Fibroblast of skin of right biceps (primary cell): ENCODE measurements at places on chromosomes 5 and 9.

GRCh38 chr5:178895615-178896571 is at the start of gene ZFP2:
ZFP2 (plus strand) TSS chr5:178895913; CDS start chr5:178931314, 35,401 bp downstream.
- peak; percentile 50 for DNase-seq

DNA sequence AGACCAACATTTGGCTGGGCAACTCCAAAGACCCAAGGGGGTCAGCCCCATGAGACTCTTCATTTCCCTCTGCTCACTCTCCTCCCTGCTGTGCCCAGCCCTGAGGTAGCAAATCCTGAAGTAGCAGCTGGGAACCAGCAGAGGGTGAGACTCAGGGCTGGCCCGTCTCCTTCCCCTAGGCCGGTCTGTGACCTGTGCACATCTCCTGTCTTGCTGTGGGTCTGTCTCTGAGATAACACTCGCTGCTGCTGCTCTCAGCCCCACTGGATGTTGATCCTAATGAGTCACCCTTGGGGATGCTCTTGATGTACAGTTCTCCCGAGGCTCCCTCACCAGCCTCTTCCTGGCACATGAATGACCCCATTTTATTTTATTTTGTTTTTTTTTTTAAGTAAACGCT is 7.3 kb upstream of the OR2V1 start:
- no peak for DNase-seq

DNA sequence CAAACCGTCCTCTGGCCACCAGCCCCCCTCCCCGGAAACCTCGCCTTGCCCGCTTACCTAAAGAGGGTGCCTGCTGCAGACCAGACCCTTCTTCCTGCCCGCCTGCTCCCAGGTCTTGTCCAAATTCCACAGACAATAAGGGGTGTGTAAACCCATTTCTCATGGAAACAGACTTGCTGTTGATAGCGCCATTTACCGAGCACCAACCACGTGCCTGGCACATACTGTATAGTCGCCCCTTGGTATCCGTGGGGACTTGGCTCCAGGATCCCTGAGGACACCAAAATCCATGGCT is 25.1 kb downstream of the CDHR2 start:
- DNase-seq = no peak

DNA sequence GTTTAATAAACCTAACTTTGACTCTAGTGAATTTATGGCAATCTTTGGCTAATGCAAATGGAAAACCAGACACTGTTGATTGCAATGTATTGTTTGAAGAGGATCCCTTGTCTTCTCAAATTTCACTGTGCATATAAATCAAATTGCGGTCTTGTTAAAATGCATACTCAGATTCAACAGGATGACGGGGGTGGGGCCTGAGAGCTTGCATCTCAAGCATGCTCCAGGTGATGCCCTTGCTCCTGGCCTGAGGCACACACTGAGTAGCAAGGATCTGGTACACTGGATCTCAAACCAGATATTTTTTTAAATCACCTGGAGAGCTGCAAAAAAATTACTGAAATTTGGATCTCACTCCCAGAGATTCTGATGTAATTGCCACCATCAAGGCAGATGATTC is 463.7 kb downstream of the DNAH5 start:
- DNase-seq = no peak

GRCh38 chr9:1941989-1942388 is 73.2 kb upstream of the SMARCA2 start:
- peak; percentile 4 for DNase-seq

DNA sequence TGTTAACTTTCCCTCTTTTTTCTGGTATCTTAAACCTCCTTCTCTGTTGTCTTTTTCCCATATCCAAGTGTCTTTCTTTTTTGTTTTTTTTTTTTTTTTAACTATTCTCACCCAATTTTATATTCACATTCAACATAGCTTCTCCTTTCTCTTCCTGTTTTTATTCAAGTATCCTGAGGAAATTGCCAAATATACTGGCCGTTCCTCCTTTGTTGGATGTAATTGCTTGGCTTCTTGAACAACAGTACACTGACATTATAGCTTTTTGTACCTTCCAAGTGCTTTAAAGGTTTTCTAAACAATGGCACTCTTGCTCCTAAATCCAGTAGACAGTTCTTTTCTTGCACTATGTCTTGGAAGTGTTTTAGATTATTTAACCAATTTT is 1146.8 kb downstream of the MAT2B start:
- no peak for DNase-seq

- DNase-seq = no peak
Observed at GRCh38 chr5:43564289-43564850, 7.5 kb upstream of the PAIP1 start.

GRCh38 chr9:37033682-37034304 is at the start of gene PAX5:
PAX5 (minus strand) TSS chr9:37034268; CDS start chr9:37034031, 237 bp downstream.
- DNase-seq = no peak

GRCh38 chr5:146796911-146797310 is 81.6 kb downstream of the PPP2R2B start:
- no peak for DNase-seq

- DNase-seq = no peak
Observed at GRCh38 chr5:79157305-79157704, 45.7 kb downstream of the BHMT start.

DNA sequence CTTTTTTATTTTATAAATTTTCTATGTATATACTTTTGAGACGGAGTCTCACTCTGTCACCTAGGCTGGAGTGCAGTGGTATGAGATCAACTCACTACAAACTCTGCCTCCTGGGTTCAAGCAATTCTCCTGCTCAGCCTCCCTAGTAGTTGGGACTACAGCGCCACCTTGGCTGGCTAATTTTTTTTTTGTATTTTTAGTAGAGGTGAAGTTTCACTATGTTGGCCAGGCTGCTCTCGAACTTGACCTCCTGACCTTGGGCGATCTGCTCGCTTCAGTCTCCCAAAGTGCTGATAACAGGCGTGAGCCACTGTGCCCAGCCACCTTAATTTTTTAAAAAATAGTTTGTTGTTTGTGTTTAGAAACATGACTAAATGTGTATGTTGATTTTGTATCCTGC is 76.6 kb downstream of the FBXO4 start:
- no peak for DNase-seq

- DNase-seq = no peak
Observed at GRCh38 chr9:127667127-127667844, 39.5 kb upstream of the CFAP157 start.

DNA sequence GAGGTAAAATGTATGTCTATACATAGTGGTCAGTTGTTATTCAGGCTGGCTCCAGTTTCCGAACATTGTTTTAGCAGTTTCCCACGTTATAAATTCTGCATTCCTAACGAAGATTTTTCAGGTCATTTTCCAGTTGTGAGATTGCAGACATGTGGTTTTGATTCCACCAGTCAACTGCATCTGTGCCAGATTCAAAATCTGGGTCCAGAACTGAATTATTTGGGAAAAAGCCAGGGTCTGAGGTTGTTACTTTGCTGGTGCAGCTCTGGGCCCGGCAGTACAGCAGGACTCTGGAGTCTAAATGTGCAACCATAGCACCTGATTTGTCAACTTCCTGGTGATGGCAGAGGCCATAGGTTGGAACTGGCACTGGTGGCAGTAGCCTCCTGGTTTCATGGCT is 105.7 kb upstream of the MEGF10 start:
- no peak for DNase-seq

DNA sequence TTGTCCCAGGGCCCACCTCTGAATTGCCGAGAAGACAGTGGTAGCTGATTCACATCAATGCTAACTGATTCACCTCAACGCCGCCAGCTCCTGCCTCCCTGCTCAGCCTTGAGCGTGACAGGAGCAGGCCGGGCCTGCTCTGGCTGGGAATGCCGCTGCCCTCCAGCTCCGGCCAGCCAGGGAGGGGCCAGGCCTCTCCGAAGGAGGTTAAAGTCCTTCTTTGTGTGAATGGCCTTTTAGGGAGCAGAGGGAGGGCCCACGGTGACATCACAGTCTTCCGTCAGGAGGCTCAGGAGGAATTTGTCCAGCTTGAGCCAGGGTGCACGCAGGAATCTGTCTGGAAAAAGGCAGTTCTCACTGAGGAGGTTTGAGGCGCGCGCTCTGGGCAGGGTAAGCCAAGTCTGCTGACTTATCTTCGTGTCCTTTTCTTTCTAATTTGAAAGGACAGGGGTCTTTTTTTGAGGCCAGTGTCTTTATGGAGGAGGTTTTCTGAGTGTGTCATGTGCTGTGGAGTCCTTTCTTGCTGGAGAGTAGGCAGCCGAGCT is 82.7 kb downstream of the C9orf152 start:
- peak; percentile 86 for DNase-seq

- no peak for DNase-seq
Observed at GRCh38 chr5:74482990-74483389, 157.5 kb downstream of the ENC1 start.

DNA sequence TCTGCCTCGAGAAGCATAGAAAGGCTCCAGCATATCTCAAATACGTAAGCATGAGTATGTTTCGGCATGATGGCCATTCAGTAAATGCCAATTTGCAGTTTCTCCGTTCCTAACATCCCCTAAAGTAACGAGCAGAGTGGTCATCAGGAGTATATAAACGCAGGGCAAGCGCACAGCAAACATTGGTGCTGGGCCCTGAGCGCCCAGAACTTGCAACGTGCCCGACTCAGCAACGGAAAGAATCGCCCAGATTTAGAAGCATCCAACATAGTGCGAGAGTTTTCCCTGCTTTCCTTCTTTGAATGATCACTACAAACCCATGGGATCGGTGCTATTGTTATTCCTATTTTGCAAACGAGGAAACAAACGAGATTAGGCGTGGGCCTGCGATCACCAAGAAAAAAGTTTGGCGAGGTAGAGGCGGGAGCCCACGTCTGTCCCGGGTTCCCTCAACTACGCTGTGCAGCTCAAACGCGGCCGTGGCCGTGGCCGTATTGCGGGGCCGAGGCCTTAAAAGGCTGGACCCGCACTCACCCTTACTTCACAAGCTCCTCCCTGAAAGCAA is 505 bp downstream of the RPS14 start:
- DNase-seq = no peak

- no peak for DNase-seq
Observed at GRCh38 chr9:70147196-70147595, 103.5 kb downstream of the MAMDC2 start.

GRCh38 chr9:73680831-73681230 is 529.2 kb downstream of the ANXA1 start:
- no peak for DNase-seq

- no peak for DNase-seq
Observed at GRCh38 chr5:36724467-36725332, 118.3 kb downstream of the SLC1A3 start.

GRCh38 chr9:131650254-131650653 is 89.6 kb downstream of the RAPGEF1 start:
- no peak for DNase-seq

- DNase-seq = peak; percentile 51
Observed at GRCh38 chr9:82353631-82354278, 365.2 kb downstream of the SPATA31D1 start.

DNA sequence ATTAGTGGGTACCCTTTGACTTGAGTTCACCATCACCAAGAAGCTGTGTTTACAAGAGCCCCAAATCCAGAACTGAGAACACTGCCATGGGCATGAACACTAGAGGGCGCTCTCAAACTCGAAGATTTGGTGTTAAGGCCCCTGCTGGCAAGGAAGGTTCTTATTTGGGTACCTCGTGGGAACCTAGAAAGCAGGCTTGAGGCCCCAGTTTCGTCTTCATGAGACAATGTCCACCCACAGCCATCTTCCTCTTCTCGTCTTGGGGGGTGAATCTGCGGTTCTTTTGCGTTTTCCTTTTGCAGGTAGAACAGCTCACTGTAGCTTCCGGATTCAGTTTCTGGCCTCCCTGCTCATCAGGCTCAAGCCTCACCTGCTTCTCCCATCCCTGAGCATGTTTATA is 184.0 kb downstream of the SEMA5A start:
- peak; percentile 48 for DNase-seq
